NCI-H446 (cell line): ENCODE measurements at places on chromosomes 4 and X.

- DNase-seq = no peak
These were observed 142.9 kb downstream of the ANAPC10 start for GRCh38 chr4:144955104-144955503.

DNA sequence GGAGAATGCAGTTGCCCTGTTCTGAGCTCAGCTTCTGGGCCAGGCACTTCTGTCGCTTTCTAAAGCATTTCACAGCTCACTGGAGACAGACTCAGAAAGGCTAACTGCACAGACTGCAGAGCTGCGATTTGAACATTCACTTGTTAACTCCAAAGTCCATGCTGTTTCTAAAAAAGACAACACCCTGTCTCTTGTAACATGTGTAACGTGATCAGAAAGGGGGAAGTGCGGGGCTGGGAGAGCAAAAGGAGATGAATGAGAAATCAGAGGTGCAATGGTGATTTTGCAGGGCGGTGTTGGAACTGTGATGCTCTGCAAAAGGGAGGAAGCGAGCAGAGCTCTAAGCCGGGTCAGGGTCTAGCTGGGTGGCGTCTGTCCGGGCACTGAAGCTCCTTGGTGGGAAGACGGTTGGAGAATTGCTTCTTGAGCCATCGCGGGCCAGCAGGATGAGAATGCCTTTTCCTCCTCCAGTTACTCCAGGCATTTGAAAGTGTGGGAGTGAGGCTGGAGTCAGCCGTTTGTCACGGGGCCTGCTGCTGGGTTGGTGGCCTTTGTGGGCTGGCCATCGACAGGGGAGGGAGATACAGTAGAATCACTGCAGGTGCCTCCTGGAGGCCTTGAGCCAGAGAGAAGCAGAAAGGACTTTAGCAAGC, 20.3 kb downstream of the TBC1D14 start:
- DNase-seq = no peak

GRCh38 chr4:146110871-146111485, 64.5 kb upstream of the LSM6 start:
- DNase-seq = no peak

GRCh38 chr4:148542922-148543623, 100.9 kb upstream of the NR3C2 start:
- DNase-seq = no peak

DNA sequence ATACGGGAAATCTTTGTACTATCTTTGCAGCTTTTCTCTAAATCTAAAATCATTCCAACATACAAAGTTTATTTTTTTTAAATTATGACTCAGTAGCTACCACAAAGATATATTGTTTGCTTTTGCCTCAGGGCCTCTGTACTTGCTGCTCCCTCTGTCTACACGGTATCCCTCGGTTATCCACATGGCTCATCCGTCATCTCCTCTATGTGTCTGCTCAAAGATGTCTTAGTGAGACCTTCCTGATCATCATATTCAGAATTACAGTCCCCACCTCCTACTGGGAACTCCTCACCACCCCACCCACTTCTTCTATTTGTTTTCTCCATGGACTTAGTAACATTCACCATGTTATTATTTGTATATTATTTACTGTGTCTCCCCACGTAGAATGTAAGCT, 107.8 kb downstream of the PARM1 start:
- DNase-seq = no peak

GRCh38 chrX:116499780-116500179, 37.0 kb upstream of the CT83 start:
- DNase-seq = no peak

DNA sequence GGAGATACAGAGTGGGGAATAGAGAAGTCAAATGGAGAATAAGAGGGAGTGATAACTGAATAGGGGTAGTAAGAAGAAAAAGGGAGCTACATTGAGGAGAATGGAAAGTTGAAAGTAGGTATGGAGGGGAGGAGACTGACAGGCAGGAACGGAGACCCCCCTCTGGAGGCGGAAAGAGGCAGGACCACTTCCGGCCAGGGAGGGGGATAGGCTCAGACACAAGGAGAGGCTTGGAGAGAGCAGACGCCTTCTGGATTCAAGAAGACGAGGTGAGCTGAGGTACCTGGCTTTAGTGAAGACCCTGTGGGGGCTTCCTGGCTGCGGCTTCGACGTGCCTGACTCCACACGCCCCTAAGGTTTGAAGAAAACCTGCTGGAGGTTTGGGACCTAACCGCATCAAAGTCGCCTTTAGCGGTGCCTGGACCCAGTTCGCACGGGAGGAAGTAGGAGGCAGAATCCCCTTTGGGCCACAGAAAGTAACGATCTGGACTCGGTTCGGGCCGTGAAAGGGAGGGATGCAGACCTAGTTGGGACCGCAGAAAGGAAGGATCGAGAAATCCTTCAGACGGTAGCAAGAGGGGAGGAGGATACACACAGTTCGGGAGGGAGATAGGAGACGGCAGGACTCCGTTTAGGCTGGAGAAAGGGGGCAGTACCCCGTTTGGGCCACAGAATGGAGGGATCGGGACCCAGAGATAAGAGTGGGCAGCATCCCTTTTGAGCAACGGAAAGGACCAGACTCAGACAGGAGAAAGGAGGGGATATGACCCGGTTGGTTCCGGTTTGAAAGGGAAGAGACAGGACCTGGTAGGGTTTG, at the start of gene TRO:
Gene TRO (plus strand): TSS at position 215 of the 817 bp plus-strand sequence. CDS start 1,423 bp downstream, outside the sequence.
- no peak for DNase-seq

- no peak for DNase-seq
These were observed 242.3 kb downstream of the RPA4 start for GRCh38 chrX:97126020-97126419.

DNA sequence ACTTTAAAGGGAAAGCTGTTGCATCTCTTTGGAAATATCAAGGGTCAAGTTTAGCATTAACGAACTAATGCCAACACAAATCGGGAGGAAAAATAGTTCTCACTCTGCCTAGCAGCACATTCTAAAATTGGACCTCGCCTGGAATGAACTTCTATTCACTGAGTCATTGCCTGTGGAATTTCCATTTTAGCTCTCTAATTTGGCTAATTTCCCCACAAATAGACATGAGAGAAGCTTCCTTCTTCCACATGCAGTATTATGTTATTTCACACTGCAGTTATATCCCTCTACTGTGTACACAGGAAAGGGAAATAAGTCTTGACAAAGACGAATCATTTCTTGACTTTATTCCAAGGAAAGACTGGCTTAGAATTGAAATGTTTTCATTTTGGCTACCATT, 9.3 kb downstream of the ZXDA start:
- no peak for DNase-seq

DNA sequence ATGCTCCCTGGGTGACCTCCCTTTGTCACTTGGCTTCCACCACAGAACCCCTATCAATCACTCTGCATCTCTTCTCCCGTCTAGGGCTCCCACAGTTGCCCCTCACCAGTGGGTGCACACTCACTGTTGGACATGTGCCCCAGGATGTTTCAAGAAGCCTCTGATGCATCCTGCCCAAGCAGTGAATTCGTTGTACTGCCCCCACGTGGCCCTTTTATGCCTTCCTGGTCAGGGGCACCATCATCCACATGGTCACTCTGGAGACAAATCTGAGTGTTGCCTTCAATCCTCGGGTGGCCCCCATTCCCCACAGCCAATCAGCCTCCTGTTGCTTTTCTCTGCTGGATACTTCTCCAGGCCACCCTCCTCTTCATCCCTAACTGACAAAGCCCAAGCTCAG, 12.2 kb downstream of the ITIH6 start:
- DNase-seq = no peak

DNA sequence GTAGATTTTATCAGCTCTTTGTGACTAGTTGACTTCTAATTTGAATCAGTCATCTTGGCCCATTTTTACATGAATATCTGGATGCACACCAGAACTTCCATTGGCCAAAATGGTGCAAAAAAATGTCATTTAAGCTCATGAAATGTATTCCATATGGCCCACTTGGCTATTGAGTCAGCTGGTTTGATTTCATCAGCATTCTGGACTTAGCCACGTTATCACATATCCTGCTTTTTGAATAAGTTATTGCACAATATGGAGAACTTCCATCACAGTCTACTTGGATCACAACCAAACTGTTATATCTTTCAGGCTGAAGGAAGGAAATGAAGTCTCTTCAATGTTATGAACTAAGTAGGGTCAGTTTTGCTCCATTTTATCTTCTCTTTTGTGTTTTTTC, 640.6 kb downstream of the PCDH7 start:
- DNase-seq = no peak

DNA sequence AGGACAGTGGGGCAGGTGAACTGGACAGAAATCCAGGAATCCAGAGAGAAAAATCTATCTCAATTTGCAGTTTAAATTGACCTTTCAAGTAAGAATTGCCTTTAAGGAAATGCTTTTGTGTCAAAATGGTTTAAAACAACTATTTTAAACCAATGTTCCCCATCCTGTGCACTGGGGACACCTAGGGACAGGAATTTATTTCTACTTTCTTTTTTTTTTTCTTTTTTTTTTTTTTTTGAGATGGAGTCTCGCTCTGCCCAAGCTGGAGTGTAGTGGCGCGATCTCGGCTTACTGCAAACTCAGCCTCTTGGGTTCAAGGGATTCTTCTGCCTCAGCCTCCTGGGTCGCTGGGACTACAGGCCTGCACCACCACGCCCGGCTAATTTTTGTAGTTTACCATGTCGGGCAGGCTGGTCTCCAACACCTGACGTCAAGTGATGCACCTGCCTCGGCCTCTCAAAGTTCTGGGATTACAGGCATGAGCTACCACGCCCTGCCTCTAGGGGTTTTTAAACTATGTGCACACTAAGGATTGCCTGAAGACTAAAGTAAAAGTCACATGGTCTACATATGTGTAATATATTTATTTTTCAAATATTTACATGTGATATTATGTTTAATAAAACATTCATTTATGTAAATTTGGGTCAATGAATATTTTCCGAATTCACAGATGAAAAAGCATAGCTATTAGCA, 1213.4 kb downstream of the STIM2 start:
- DNase-seq = no peak

DNA sequence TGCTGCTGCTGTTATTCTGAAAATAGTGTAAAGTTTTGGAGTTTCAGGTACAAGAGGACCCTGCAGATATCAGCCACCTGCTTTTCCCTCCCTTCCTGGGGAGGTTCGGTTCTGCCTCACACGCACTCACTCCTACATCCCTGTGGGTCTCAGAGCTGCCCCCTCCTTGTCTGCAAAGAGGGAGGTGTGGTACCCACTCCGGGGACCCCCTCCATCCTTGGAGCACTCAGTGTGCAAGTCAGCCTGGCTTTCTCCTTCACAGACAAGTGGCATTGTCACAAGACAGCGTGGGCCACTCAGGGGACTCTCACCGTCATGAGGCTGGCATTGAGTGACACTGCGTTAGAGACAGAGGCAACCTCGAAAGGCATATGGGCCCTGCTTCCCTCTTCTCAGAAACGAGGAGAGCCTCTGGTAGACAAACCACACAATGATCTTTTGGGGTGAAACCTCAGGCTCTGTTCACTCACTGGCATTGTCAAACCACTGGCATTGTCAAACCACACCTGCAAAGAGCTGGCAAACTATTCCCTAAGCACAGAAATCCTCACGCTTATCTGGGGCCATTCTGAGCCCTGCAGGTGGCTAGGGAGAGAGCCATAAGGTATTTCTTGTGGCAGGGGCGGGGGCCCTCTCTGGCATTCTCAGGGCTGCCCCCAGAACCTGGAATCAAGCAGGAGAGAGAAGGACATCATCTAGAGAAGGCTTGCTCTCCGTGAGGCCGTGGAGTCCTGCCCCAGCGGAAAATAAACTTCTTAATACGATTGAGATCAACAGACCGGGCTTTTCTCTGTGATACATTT, 285.0 kb downstream of the SHOX start:
- no peak for DNase-seq

GRCh38 chr4:59570860-59571476, 1629.2 kb upstream of the ADGRL3 start:
- DNase-seq = no peak

DNA sequence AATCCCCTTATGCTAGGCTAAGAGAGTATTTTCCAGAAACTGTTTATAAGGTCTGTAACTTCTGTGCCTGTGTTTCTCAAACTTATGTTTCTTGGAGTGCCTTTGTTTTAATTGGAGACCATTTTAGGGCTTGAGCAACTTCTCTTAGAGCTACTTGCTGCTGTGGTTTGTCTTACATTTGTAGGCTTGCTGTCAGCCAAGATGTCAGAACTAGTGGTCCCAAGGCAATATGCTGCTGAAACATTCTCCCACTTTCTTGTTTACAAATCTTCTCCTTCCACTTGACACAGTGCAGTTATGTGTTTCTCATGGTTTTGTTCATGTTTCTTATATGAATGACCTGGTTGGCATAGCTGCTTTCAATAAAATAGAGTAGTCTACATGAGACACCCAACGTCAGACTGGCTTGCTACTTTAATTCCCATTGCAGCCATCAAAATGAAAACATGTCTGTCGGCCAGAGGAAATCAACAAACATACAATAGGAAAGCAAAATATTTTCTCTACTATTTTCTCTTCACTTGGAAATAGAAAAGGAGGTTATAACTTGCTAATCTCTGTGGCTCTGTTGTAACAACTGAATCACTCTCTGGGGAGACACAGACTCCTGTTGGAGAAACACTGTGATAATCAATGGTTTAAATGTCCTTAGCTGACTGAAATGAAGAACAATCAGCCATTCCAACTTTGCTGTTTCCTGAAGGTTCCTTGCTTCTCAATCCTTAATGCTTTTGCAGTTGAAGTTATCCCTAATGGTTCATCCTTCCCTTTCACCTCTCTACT, 426.4 kb downstream of the PDGFC start:
- DNase-seq = no peak

- DNase-seq = no peak
These were observed 52.6 kb upstream of the DCTD start for GRCh38 chr4:182969651-182970279.

DNA sequence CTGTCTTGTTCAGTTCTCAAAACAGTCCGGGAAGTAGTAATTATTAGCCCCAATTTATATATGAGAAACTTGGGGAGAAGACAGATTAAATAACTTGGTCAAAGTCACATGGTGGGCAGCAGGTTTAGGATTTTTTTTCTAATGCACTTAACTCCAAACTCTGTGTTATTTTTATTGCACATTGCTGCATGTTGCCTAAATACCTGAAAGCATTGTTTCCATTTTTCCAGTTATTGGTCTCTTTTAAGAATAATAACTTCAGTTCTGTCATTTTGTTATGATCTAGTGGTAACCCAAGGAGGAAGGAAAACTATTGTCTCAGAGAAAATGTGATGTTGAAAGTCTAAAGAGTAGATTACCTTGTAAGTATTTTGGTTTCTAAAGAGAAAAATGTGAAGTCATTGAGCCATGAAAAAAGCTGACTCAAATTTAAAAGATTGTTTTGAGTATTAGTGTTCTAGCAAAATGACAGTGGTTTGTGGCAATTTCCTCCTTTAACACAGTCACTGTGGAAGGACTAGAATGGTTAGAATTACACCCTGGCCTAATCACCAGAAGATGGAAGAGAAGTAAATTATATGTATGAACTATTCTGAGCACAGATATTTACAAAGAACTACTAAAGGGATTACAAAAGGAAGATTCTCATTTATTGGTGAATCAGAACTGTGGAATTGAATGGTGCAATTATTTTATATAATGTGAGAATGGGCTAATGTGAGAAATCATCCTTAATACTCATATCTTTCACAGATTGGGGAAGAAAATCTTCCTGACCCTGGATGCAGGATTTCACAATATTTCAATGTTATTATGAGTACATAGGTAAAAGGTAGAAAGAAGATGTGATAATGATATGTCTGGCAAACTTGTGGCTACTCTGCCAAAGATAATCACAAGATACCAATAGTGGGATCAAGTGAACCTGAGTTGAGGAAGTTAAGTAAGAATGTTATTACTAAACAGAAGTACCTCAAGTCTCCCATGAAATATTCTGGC, 21.7 kb upstream of the CXCL8 start:
- no peak for DNase-seq
